ENCODE measurements at places on chromosomes 2 and 18.
A peak's percentile ranks its signal among the peaks of the same experiment; 100 is the strongest.

DNA sequence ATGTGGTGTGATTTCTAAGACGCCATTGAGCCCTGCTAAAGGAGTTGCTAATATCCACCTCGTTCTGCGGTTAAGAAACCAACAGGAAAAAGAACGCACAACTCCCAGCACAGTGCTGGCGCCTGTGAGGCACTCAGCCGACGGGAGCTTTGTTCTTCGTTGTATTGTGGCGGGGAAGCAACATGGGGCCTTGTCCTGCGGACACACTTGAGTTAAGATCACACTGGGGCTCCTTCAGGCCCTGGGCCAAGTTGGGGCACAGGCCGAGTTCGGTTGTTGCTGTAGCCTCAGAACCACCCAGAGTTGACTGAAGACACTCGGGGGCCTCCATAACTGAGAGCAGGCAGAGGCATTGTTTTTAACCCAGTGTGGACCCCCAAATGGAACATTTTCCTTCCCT, 30.6 kb upstream of the CD8A start:
- no peak for DNase-seq

DNA sequence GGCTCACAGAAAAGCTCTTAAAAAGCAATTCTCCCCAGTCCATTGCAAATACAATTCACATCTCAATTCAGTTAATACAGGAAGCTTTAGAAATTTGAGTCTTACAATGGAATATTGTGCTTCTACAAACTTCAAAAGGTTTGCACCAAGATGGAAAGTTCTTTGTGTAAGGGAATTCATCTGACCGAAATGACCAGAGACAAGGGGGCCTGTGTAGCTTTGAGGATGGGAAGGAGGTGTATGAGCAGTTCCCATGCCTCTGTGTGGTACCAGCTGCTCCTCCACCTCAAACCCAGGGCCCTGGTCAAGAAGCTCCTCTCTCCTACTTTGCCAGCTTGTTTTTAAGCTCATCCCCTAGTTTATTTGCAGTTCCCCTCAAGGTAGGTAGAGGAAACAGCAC, 312.8 kb upstream of the PKDCC start:
- no peak for DNase-seq

- no peak for DNase-seq
Observed at GRCh38 chr18:49119401-49119800, 168.6 kb upstream of the SMAD7 start.

DNA sequence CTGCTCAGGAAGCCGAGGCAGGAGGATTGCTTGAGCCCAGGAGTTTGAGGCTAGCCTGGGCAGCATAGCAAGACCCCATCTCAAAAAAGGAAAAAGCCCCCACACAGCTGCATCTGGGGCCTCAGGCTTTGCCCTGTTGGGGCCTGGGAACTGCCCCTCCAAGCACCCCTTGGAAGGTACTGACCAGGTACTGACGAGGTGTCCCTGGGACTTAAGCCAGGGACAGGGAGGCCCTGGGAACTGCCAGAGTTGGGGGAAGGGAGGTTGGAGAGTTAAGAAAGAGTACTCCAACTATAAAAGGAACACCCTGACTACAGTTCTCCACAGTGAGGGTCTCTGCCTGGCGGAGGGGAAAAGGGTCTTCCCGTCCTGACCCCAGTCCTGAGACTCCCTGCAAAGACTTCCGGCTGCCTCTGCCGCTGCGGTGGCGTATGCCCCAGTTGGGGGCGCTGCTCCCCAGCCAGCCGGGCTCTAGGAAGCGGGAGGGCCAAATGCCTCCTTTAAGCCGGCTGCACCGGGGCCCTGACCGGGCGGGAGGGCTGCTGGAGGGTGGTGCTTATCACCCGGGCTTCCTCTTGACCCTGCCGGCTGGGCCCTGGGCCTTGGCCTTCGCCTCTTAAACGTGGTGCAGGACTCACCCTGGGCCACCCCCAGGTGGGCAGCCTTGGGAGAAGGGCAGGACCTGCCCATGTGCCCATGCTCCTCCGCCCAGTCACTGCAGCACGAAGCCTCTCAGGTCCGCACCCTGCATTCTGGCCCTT, 12.8 kb downstream of the SLC30A3 start:
- DNase-seq = peak; percentile 61

- no peak for DNase-seq
Observed at GRCh38 chr18:13445241-13445897, 226.8 kb downstream of the LDLRAD4 start.

GRCh38 chr2:131142849-131143248, 37.7 kb downstream of the PLEKHB2 start:
- no peak for DNase-seq

GRCh38 chr2:173862612-173863217, 102.5 kb downstream of the SP3 start:
- DNase-seq = no peak

GRCh38 chr2:236452238-236452637, 117.4 kb upstream of the ACKR3 start:
- no peak for DNase-seq

DNA sequence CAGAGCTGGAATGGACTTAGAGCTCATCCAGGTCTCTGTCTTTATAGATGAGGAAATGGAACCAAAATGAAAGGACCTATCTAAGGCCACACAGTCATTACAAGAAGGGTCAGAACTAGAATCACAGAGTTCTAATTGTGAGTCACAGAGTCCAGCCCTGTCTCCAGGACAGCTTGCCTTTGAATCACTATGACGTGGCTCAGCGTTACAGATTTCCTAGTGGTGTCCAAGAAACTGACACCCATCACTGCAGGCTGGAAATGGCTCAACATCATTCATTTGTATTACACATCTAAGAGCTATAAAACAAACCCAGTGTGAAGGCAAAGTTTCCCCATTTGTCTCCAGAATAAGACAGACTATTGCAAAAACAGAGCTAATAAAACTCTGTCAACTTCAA, 164.3 kb upstream of the SIX2 start:
- peak; percentile 90 for DNase-seq

DNA sequence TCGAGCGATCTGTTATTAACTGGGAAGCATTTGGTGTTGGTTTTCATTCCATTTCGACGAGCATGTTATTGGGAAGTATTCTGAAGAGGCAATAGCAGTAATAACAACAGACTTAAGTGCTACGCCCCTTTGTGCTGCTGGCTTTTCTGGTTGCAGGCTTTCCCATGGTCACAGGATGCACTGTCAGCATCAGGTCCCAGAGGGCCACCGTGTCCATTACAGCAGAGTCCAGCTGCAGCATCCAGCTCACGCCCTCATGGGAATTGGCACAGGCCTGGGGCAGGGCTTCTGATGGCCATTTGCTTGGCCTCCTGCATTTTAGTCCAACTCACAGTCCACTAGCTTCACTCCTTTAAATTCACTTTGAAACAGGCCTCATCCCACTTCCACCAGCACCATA, 44.4 kb downstream of the BCL2L11 start:
- no peak for DNase-seq

DNA sequence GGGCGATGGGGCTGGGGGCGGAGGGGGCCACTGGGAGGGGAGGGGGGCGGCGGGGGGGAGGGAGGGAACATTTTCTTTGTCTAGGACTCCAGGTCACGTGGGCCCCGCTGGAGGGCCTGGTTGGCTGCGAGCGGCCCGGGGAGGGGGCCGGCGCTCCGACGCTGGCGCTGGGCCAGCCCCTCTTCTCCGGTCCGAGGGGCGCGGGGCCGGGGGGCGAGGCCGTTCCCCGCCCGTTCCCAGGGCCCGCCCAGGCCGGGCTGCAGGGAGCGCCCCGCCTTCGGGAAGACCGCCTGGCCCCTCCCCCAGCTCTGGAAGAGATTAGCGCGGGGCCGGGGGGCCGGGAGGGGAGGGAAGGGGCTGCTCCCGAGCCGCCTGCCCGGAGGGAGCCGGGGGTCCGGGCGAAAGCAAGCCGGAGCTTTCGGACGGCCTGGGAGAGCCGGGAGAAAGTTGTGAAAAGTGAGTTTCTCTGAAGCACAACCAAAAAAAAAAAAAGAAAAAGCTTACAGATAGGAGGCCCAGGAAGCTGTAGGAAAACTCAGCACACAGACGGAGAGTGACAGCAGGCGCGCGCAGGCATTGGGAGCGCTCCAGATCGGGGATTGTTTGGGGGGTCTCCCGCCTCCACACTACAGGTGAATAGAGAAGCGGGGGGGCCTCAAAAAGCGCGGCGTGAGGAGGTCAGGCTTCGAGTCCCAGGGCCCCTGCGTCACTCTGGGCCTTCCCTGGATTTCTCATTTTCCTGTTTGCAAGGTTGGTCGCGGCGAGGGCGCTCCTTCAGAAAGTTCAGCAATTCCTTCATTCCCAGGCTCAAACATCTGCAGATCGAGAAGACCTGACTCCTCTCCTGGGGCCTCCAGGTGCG, 84.1 kb upstream of the POMC start:
- DNase-seq = peak; percentile 64

GRCh38 chr2:88563129-88563528, 64.1 kb downstream of the EIF2AK3 start:
- no peak for DNase-seq

- DNase-seq = peak; percentile 4
Observed at GRCh38 chr2:167595839-167596471, 651.4 kb downstream of the STK39 start.
